ENCODE measurements at places on chromosomes 3 and 15.

GRCh38 chr15:77010857-77011256, 15.9 kb downstream of the PSTPIP1 start:
- DNase-seq = no peak

DNA sequence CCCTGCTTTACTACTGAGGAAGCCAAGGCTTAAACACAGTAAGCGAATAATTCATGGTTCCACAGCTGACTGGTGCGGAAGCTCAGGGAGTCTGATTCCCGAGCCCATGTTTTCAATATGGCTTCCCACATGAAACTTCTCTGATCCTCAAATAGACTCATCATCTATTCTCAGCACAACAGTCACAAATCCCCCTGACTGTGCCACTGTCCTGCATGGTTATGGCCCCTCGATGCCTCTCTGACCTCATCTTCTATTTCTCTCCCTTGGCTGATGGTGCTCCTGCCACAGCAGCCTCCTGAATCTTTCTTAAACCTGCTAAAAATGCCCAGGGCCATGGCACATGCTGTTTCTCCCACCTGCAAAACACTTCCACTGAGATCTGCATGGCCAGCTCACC, 43.2 kb downstream of the SRGAP3 start:
- DNase-seq = no peak

DNA sequence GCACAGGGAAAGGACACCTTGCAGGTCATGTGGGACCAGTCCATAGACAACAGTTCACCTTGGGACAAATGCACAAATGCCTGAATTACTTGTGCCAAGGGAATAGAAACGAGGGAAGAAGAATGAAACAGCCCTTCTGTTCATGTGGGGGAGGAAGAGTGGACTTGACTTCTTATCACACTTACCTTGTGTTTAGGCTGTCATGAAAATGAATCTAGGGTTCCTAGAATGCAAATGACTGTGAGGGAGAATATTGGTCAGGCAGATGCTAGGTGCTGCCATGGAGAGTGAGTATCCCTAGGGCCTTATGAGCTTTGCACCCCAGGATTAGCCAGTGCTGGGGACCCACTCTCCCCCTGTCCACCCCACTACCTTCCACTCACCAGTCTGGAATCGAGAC, 11.0 kb upstream of the PRKAR2A start:
- DNase-seq = no peak

- DNase-seq = no peak
These were observed 122.0 kb upstream of the HACD2 start for GRCh38 chr3:123706871-123707270.

DNA sequence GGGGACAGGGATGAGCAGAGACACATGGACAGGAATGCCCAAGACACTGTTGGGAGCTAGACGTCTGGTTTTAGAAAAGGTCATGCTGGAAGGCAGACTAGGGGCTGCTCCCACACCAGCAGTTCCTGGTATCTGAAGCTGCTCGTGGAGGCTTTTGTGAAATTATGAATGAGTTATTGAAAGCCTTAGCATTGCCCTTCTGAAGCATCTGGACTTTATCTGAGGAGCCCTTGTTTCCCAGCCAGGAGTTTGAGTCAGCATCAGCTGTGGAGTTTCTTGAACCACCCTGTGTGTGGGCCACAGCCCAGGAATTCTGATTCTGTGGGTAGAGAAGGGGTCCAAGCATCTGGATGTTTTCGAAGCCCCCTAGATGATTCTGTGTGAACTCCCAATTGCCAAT, 258.7 kb downstream of the SLCO3A1 start:
- no peak for DNase-seq

- DNase-seq = no peak
These were observed 42.1 kb upstream of the ATG7 start for GRCh38 chr3:11230125-11230524.
